ENCODE measurements at places on chromosomes 1 and 21. TPM values are rescaled to one million over a fixed set of nuclear protein-coding genes. Genes with fewer than 3 reads are reported as not detected.

AKNAD1 gene
- 0.02 TPM for polyA plus RNA-seq

OR2L3 gene
- not detected for polyA plus RNA-seq

CDCP2 gene
- not detected for polyA plus RNA-seq

BRINP3 gene
- 0.06 TPM for polyA plus RNA-seq

C1QA gene
- 513 TPM for polyA plus RNA-seq

CYP4A11 gene
- 0.10 TPM for polyA plus RNA-seq

CLDN17 gene
- not detected for polyA plus RNA-seq

RAB7B gene
- 5.3 TPM for polyA plus RNA-seq

AMPD1 gene
- polyA plus RNA-seq = not detected

- no peaks in the 10 kb centered on the region for H3K36me3 ChIP-seq
- no peak for DNase-seq
- H3K4me1 ChIP-seq = peaks cover 22% of the 10 kb centered on the region
- H3K4me3 ChIP-seq = no peak overlapping the region
- no peak overlapping the region for H3K27ac ChIP-seq
- no peaks in the 10 kb centered on the region for H3K27me3 ChIP-seq
These were observed 67.1 kb downstream of the FGGY start for GRCh38 chr1:59364037-59364436.

GRCh38 chr1:246067432-246068216, 439.5 kb downstream of the SMYD3 start:
- H3K4me1 ChIP-seq = peaks cover 6% of the 10 kb centered on the region
- no peaks in the 10 kb centered on the region for H3K36me3 ChIP-seq
- no peaks in the 10 kb centered on the region for H3K27me3 ChIP-seq
- H3K4me3 ChIP-seq = no peak overlapping the region
- DNase-seq = peak; percentile 41

DNA sequence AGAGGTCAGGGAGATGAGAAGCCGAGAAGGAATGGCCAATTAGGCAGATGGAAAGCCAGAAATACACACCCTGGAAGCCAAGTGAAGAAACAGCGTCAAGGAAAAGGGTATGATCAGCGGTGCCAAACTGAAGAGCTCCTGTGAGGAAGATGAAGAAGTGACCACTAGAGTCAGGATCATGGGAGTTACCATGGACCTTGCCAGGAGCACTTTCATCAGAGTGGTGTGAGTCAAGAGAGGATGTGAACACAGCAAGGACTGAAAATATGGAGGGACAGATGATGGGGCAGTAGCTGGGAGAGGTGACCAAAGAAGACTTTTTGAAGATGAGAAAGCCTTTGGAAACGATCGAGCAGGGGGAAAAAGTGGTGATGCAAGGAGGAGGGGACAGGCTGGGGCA, 50.4 kb downstream of the CD34 start:
- H3K27me3 ChIP-seq = no peaks in the 10 kb centered on the region
- no peak for DNase-seq
- peak overlapping the region; percentile 35 for H3K27ac ChIP-seq
- no peaks in the 10 kb centered on the region for H3K4me1 ChIP-seq
- H3K4me3 ChIP-seq = no peak overlapping the region

DNA sequence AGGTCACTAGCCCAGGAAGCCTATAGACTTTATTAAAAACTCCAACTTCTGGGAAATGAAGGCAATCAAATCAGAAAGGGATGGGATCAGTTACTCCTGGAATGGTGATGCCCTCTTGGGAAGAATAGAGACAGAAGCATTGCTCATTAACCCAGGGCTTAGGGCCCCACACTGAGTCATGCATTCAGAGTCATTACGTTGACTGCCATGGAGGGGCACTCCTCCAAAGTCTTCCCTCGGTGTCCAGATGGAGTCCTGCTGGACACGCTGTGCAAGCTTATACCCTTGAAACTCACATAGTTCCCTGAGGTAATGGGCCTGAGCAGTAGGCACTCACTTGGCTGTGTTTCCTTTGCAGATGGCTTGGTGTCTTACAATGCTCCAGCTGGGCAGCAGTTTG, 35.2 kb upstream of the HSD17B7 start:
- H3K4me1 ChIP-seq = no peaks in the 10 kb centered on the region
- H3K27ac ChIP-seq = no peak overlapping the region
- no peak overlapping the region for H3K4me3 ChIP-seq
- DNase-seq = no peak
- H3K27me3 ChIP-seq = no peaks in the 10 kb centered on the region
- H3K36me3 ChIP-seq = no peaks in the 10 kb centered on the region

- H3K27ac ChIP-seq = no peak overlapping the region
- peak; percentile 44 for DNase-seq
- no peaks in the 10 kb centered on the region for H3K27me3 ChIP-seq
- no peak overlapping the region for H3K4me3 ChIP-seq
- H3K36me3 ChIP-seq = no peaks in the 10 kb centered on the region
These were observed 4.8 kb downstream of the NECTIN4 start for GRCh38 chr1:161084597-161084988.

DNA sequence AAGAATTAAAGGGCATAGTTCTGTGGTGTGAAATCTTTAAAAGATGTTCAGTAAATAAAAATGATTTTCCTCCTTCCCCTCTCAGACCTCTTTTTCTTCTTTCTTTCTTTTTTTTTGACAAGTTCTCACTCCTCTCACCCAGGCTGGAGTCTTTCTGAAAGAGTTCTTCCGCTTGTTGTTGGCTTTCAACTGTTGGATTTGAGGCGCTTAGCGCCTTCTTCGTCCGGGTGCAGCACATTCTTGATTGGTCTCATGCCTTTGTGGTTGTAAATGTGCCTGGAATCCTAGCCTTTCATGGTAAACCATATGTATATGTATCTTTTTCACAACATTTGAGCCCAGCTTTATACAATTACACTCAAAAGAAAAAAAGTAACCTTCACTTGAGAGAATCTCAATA, 980 bp upstream of the METTL18 start:
- H3K4me3 ChIP-seq = no peak overlapping the region
- peaks cover 2% of the 10 kb centered on the region for H3K36me3 ChIP-seq
- peaks cover 10% of the 10 kb centered on the region for H3K4me1 ChIP-seq
- no peaks in the 10 kb centered on the region for H3K27me3 ChIP-seq
- H3K27ac ChIP-seq = no peak overlapping the region
- no peak for DNase-seq

GRCh38 chr1:232891071-232891470, 59.3 kb upstream of the NTPCR start:
- H3K36me3 ChIP-seq = no peaks in the 10 kb centered on the region
- H3K4me1 ChIP-seq = no peaks in the 10 kb centered on the region
- DNase-seq = no peak
- no peak overlapping the region for H3K27ac ChIP-seq

DNA sequence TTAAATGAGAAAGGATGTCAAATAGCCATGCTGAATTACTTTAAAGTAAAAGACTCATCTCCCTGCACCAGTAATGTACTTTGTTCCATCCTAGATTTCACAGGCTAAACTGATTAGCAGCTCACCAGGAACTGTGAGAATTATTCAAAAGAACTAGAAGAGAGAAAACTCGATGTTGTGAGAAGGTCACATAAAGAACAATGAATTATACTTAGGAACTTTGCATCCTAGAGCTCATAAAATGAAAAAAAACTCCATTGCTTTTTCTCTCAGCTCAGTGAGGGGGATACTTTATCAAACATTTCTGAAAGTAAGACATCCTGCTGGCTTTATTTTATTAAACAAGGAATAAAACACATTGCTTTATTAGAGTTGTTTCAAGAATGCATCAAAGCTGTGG, 278.5 kb downstream of the MRPL39 start:
- no peaks in the 10 kb centered on the region for H3K27me3 ChIP-seq
- no peaks in the 10 kb centered on the region for H3K4me1 ChIP-seq
- H3K36me3 ChIP-seq = no peaks in the 10 kb centered on the region
- no peak overlapping the region for H3K27ac ChIP-seq

GRCh38 chr1:183887826-183888819, 83.2 kb downstream of the RGL1 start:
- no peak overlapping the region for H3K4me3 ChIP-seq
- peak overlapping the region; percentile 4 for H3K27ac ChIP-seq
- no peaks in the 10 kb centered on the region for H3K27me3 ChIP-seq
- DNase-seq = no peak
- peaks cover 4% of the 10 kb centered on the region for H3K4me1 ChIP-seq
- H3K36me3 ChIP-seq = peaks cover 2% of the 10 kb centered on the region

DNA sequence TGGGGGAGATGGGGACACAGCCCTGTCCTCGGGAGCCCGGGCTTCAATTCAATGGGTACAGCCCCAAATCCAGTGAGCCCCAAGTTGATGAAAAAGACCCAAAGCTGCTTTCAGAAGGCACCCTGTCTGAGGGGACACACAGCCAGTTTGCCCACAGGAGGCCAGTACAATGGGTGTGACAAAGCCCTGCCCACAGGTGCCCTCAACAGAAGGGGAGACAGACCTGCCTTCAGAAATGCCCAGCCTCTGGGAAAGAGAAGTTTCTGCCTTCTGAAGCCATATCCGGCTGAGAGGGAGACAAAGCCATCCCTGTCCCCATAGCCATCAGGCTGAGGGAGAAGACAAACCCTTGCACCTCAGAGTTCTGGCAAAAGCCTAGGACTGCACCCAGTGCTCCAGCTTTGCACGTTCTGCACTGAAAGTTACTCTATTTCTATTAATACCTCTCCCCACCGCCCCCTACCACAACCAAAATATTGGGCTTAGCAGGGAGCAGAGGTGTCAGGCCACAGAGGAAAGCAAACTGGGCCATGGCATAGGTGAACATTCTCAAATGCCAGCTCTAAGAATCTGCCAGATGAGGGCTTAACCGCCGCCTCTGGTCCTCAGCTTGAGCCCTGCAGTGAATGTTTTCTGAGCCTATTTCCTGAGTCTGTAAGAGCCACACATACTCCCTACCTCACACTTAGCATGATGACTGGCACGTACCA, 18.0 kb upstream of the PTAFR start:
- no peak overlapping the region for H3K27ac ChIP-seq
- no peaks in the 10 kb centered on the region for H3K27me3 ChIP-seq
- peaks cover 3% of the 10 kb centered on the region for H3K36me3 ChIP-seq
- DNase-seq = no peak
- no peaks in the 10 kb centered on the region for H3K4me1 ChIP-seq

- no peak overlapping the region for H3K27ac ChIP-seq
- no peaks in the 10 kb centered on the region for H3K27me3 ChIP-seq
- H3K36me3 ChIP-seq = no peaks in the 10 kb centered on the region
- no peak overlapping the region for H3K4me3 ChIP-seq
- H3K4me1 ChIP-seq = peaks cover 5% of the 10 kb centered on the region
These were observed 7.7 kb upstream of the CDC42 start for GRCh38 chr1:22044690-22045420.

- no peaks in the 10 kb centered on the region for H3K4me1 ChIP-seq
- DNase-seq = no peak
- no peaks in the 10 kb centered on the region for H3K36me3 ChIP-seq
- no peak overlapping the region for H3K4me3 ChIP-seq
These were observed 321.0 kb upstream of the SNX7 start for GRCh38 chr1:98340511-98340910.

DNA sequence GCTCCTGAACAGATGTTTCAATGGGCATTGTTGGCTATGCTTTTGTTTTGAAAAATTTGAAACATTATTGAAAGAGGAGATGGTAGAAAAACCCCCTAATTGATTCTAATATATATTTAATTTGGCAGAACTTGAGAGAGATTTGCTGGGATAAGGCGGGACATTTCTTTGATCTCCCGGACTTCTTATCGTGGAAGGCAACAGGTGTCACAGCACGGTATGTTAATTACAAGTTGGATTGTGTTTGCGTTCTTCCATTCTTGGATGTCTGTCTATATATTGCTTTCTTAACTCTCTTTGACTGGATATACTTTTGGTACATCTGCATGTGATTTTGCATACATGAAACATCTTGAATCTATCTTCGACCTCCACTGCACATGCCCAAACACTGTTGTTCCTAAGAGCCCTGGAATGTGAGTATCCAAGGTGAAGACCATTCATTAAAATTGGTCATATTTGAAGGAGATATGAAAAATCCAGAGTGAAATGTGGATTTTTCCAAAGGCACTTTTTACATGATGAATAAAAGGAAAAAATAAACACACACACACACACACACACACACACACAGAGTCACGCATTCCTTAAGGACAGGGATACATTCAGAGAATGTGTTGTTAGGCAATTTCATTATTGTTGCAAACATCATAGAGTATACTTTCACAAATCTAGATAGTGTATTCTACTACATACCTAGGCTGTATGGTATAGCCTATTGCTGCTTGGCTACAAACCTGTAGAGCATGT, 81.9 kb downstream of the FGGY start:
- H3K27ac ChIP-seq = no peak overlapping the region
- H3K27me3 ChIP-seq = no peaks in the 10 kb centered on the region
- H3K4me1 ChIP-seq = no peaks in the 10 kb centered on the region
- H3K36me3 ChIP-seq = no peaks in the 10 kb centered on the region

- H3K27me3 ChIP-seq = no peaks in the 10 kb centered on the region
- H3K36me3 ChIP-seq = no peaks in the 10 kb centered on the region
- H3K4me3 ChIP-seq = no peak overlapping the region
These were observed 107.0 kb downstream of the PDE9A start for GRCh38 chr21:42760361-42760950.

DNA sequence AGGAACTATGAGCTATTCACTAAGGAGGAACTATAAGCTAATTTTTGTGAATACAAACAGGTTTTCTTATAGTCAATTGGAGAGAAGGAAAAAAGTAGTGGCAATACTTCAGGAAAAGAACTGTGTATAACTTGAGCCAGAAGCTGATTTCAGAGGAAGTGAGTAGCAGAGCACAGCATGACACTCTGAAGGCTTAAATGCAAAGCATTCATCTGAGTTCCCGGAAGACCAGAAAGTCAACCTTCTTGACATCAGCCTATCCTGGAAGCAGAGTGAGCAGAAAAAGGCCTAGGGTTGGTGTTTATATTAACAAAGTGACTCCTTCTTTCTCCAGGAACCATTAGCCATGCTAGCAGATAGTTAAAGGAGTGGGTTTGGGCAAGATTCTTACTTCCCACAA, 545.2 kb downstream of the MRPL39 start:
- no peaks in the 10 kb centered on the region for H3K27me3 ChIP-seq
- H3K36me3 ChIP-seq = no peaks in the 10 kb centered on the region
- no peak overlapping the region for H3K4me3 ChIP-seq
- no peak overlapping the region for H3K27ac ChIP-seq
- no peak for DNase-seq

DNA sequence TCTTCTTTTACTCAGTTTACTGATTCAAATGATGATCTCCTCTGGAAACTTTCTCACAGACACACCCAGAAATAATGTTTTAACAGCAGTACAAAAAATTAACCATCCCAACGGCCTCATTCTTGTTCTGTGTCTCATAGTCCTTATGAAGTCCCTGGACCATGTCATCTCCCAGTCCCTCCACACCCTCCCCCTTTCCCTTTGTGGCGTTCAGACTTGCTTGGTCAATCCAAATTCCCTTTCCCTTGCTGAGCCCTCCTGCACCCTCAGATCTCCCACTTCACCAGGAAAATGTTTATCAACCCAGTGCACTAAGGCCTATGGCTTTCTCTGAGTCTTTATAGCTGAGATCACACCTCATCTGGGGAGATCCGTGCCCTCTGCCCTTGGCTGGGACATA, 85.9 kb downstream of the CENPF start:
- H3K27ac ChIP-seq = no peak overlapping the region
- H3K27me3 ChIP-seq = no peaks in the 10 kb centered on the region
- peak; percentile 70 for DNase-seq
- H3K4me3 ChIP-seq = no peak overlapping the region
- H3K4me1 ChIP-seq = no peaks in the 10 kb centered on the region

Data from lung (tissue), 17 donors.